ENCODE measurements at places on chromosomes 16 and 17. TPM values are rescaled to one million over a fixed set of nuclear protein-coding genes. Genes with fewer than 3 reads are reported as not detected.

OR1D5 gene
- total RNA-seq, result not detected

FZD2 gene
- total RNA-seq, result 0.92 TPM

RUNDC3A gene
- total RNA-seq, result 1.2 TPM

TBX6 gene
- 0.54 TPM for total RNA-seq

DERL2 gene
- 25.9 TPM for total RNA-seq

PPY gene
- total RNA-seq, result not detected

MYL4 gene
- 40.1 TPM for total RNA-seq

DOK4 gene
- total RNA-seq, result 3.6 TPM

PKMYT1 gene
- total RNA-seq, result 0.50 TPM

RAC3 gene
- 1.1 TPM for total RNA-seq

PABPN1L gene
- not detected for total RNA-seq

POLDIP2 gene
- 153 TPM for total RNA-seq

- DNase-seq, result no peak
Observed at GRCh38 chr17:71496552-71496951, 624.3 kb upstream of the SOX9 start.

DNA sequence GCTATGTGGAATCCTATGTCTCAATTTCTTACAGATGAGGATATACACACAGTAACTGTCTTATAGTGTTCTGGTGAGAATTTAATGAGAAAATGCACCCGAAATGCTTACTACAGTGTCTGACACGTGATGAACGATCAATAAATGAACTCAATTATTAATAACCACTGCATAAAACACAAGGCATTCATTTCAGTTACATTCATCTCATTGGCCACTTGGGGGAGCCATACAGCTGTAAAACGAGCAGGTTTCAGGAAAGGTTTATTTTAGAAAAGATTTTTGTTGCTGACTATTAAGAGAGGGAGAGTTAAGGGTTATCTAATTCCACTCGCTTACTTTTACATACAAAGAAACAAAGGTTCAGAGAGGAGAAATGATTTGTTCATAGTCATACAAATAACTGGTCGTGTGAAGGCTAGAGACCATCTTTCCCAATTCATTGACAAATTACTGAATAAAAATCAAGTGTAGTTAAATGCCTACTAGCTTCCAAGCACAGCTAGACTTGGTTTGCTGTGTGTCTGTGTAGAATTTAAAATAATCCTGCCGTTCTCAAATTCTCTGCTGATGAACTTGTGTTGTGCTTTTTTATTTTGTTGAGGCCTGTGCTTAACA lies 160.1 kb downstream of the MAP2K4 start:
- peak; percentile 36 for DNase-seq

DNA sequence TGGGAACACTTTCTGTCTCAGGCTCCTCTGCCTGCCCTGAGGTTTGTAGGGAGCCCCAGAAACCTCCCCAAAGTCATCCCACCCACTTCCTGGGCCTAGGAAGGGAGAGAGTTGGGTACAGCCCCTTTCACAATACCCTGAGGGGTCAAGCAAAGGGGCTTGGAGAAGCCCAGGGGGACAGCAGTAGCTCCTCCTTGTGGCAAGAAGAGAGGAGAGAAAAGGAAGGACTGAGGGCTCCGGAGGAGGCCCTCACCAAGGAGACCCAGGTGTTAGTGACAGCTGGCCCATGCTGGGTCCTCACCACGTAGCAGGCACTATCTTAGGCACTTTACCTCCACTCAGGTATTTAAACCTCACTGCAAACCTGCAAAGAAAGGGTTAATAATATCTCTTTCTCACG lies 112.8 kb downstream of the IRX5 start:
- DNase-seq, result no peak

DNA sequence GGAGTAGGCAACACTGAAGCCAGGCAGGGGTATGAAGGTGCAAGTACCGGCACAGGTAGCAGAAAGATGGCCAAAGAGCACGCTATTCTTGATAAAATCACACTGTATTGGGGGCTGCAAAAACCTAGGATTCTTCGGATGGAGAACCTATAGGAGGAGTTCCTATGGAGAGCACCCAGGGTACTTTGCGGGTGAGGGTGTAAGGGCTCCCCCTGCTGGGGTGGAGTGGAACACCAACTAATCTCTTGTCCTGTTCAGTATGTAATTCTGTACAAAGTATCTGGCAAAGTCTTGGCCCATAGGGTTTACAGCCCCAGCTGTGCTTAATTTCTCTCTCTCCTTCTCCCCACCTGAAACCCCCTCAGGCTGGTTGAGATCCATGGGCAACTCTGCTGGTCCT lies 393.1 kb upstream of the ASIC2 start:
- DNase-seq, result no peak

- DNase-seq, result no peak
Observed at GRCh38 chr17:49546546-49547535, 28.8 kb upstream of the NXPH3 start.

- no peak for DNase-seq
Observed at GRCh38 chr16:17408955-17409441, 61.8 kb downstream of the XYLT1 start.

DNA sequence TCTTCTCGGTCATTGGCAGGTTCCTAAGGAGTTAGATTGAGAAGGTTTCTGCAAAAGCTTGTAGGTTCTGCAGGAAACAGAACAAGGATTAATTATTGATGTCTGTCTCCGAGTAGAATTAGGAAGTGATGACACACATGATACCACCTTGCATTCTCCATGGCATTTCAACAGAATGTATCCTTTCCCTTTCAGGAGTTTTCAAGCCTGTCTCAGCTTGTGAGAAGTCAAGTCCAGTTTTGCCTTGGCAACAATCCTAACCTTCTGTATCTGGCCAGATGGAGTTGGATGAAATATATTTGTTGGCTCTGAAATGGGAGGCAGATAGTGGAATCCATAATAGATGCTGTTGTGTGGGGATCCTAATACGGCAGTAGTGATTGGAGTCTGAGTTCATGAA lies 235.5 kb downstream of the SHISA9 start:
- DNase-seq, result no peak

DNA sequence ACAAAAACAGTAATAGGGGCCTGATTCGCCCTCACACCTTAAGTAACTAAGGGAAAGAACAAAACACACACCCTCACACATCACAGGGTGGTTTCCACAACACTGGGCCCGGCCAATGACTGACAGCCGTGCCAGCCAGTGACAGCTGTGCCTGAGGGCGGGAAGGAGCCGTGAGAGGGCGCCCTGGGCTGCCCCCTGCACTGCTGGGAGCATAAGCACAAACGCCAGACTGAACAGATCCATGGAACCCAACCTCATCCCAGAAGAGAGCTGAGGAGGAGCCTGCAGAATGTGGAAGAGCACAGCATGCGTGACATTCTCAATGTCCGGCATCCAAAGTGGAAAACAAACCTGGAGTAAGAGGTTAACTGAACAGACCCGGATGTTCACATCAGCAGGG lies 16.0 kb downstream of the CSNK1D start:
- DNase-seq, result peak; percentile 56

GRCh38 chr17:49409066-49409465 lies 5.6 kb downstream of the PHB1 start:
- no peak for DNase-seq

DNA sequence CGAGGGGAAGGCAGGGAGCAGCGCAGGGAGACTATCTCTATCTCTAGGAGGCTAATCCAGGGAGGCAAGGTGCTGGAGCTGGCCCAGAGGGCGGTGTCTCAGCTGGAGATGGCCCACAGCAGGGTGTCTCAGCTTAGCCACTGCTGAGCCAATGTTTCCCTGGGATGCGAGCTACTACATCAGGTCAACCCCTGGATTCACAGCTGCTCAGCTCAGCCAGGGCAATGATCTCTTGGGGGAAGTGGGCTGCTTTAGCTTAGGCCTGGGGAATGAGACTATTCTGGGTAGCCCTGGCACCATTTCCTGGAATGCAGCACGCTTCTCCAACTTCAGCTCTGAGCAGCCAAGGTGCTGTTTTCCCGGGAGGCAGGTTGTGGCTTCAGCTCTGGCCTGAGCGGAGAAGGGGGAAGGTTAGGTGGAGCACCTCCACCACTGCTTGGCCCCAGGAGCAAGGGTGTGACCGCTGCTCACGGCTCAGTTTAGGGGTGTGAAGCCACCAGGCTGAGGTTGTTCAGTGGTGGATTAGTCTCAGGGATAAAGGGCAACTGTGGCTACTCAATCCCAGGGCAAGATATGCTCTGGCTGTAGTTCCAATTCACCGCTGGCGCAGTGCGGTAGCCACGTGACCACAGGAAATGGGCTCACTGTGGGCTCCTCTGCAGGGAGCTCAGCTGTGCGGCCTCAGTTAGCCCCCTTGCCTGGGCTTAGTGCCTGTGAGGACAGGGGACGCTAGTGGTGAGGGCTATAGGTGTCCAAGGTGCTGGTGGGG lies 5.2 kb upstream of the PRSS21 start:
- no peak for DNase-seq

DNA sequence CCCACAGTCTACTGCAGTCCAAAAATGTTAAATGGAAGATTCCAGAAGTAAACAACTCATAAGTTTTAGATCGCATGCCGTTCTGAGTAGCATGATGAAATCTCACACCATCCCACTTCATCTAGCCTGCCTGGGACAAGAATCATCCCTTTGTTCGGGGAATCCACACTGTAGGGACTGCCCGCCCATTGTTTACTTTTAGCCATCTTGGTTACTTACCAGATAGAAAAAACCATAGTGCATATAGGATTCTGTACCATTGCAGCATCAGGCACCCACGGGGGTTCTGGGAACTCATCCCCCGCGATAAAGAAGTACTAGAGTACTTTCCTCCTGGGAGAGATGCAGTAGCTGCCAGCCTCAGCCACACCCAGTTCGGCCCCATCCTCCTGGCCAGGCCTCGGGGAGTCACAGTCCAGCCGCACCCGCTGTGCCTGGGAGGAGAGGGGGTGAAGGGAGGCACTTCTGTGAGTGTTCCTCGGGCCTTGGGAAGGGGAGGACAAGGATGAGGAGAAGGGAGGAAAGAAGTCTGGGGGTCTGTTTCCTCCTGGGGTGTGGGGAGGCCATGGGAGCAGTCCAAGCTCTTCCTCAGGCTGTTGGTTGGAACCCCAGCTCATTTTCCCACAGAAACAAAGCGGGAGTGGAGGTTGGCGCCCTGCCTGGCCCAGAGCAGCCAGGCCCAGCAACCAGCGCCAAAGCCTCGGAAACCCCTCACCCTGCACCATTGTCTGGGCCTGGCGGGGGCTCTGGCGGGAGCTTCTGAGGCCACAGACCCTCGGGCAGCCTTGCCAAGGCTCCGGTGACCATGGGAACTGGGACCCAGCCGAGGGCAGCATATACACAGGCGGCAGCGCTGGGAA lies 8.9 kb downstream of the TRIM47 start:
- DNase-seq, result peak; percentile 65

DNA sequence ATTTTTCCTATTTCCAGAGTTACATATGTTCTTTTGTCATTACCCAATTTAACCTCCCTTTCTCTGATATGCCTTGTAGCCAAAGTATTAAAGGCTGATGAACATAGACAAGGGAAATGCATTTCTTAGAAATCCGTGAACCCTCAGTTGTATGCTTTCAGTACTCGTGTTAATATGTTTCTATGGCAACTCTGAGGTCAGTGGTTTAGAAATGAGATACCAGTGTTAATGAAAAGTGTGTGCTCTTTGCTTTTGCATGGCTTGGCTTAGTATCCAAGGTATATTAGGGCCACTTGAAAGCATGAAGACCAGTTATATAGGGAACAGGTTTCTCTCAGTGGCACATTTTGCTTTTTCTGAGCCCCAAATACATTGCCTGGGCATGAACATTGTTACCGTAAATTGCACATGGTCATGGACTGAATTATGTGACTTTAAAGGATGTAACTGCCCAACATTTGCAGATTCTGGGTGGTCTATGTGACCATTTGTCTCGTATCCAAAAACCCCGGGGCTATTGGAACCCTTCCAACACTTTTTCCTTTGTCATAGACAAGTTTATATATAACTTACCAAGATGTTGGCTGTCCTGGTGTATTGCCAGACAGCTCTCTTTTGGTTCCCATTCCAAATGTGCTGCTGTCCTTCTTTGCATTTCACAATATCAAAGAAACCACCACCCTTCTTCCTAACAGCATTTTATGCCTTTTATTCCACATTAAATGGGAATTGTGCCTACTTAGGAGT lies 17.5 kb downstream of the ABHD15 start:
- no peak for DNase-seq

GRCh38 chr17:17545984-17546383 lies 45.5 kb downstream of the PEMT start:
- DNase-seq, result peak; percentile 7

GRCh38 chr17:38867968-38868816 lies 1.7 kb upstream of the LASP1 start:
- DNase-seq, result peak; percentile 67

DNA sequence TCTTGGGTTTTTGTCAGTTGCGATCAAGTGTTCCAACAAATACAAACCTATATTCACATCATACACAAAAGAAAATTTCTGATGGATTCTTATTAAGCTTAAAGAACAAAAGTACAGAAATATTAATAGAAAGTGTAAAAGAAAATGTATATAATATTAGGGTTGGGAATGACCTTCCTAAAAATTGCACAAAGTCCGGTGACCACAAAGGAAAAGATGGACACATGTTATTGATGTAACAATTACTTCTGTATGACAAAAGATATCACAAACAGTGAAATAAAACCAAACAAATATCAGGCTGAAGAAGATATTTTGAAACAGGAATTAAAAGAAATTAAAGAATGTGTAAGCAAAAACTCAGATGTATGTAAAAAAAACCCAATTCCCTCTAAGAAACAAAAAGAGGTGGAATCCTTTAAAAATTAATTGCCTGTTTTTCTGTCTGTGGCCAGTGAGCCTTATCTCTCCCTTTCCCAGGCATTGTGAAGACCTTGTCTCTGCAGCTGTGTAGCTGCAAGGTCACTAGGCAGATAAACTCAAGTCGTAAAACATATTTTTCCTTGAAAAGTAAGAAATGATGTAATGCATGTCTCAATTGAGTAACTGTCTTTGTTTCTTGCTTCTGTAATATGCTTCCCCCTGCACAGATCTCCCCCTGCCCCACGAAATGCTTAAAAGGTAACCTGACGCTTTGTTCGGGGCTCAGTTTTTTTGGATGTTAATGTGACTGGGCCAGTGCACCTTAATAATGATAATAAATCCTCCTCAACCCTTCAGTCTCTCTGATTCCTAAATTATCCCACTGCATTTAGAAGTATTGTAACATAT lies 2.8 kb downstream of the ST6GALNAC1 start:
- no peak for DNase-seq

GRCh38 chr17:31788571-31788946 lies 70.5 kb downstream of the COPRS start:
- no peak for DNase-seq

GRCh38 chr17:61393904-61394629 lies 5.6 kb upstream of the TBX2 start:
- no peak for DNase-seq

DNA sequence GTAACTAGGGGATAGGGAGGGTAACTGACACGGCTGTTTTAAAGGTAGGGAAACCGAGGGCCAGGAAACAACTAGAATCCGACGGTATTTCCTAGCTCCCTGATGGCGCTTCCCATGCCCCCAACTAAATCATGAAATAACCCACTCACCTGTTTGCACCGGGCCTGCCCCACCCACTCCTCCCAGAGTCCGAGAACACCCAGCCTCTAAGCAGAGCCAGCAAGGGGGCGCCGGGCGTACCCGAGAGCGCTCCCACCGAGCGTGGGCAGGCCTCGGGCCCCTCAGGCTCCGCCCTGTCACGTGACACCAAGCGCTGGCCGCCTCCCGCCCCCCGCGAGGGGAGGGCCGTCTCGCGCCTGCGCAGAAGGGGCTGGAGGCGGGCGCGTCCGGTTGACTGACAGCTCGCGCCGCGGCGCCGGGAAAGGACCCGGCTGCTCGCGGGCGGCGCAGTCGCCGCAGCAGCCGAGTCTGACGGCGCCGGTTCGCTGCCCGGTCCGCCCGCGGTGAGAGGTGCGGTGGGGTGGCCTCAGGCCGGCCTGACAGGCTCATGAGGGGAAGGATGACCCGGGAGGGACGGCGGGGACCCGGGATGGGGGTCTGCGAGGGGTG lies at the start of gene KIAA0513:
KIAA0513 (plus strand) TSS at position 447 of the 609 bp plus-strand sequence. CDS start 39,277 bp downstream, outside the sequence.
- DNase-seq, result peak; percentile 93

- DNase-seq, result peak; percentile 30
Observed at GRCh38 chr17:10197721-10198508, 491 bp downstream of the GAS7 start.

All from heart right ventricle (tissue), 16 donors.